CD4-positive, alpha-beta T cell treated with Interleukin-10 for 1 hour (primary cell): ENCODE measurements at places on chromosomes 16 and 17.

DNA sequence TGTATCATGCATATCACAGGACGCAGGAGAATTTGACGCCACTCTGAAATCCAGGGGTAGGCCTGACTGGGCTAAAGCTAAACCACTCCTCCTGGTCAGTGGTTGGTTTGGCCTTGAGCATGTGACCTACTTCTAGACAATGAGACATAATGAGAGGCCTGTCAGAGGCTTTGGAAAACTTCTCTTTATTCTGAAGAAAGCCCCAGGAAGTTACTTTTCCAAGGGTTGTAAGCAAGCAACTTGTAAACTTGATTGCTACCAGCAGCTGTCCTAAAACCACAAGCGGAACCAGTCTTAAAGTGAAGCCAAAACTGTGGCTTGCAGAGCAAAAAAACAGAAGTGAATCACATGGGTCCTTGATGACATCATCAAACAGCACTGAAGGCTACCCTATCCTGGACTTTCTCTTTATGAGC lies 138.2 kb upstream of the COX10 start:
- DNase-seq: peak; percentile 15

DNA sequence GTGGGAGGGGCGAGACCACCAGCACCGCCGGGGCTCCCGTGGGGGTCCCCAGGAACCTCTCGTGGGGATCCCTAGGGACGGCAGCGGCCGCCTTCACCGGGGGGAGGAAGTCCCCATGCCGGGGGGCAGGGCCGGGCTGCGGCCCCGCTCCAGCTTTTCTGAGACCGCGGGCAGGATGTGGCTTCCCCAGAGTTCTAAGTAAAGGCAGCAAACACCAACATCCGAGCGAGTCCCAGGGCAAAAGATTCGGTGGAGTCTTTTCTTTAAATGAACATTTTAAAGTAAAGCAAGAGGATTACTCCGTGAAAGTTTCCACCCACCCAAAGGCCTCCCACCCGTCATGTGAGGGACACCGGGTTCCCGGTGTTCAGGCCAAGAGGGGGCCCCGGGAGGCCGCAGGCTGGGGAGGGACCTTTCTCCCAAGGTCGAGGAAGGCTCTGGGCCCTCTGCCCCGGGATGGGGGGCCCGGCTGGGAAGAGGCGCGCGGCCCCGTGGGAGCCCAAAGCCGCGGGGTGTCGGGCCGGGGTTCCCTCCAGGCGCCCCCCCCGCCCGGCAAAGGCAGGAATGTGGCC lies 137.2 kb upstream of the RPH3AL start:
- DNase-seq: peak; percentile 69

DNA sequence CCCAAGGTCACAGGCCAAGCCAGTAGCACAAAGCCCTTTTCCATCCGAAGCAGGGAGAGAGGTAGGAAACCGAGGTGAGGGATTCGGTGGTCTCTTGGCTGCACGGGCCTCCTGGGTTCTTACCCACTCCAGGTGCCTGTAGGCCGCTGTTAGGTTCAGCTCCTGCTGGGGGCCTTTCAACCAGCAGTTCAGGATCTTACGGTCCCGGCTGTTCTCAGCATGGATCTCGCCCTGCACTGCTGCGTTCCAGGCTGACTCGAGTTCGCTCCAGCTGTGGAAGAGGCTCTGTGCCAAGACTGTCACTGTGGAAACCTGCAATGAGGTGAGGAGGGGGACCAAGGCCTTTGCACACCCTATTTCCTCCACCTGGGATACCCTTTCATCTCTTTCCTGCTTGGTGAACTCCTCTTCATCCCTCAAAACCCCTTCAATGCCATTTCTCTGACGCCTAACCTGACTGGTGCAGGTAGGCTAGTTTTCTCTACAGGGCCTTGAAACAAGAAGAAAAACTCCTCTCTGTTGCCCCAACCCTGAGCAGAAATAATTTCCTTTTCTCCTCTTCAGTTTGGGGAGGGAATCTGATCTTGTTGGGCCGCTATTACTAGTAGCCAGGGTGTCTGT lies 103.6 kb downstream of the RMI2 start:
- DNase-seq: no peak

GRCh38 chr16:4593086-4593485 lies 21.6 kb downstream of the UBALD1 start:
- no peak for DNase-seq

- DNase-seq: no peak
These were observed 4.8 kb downstream of the SRCIN1 start for GRCh38 chr17:38600906-38601305.

- no peak for DNase-seq
These were observed 6.2 kb upstream of the MYOCD start for GRCh38 chr17:12659500-12659899.

GRCh38 chr17:31085563-31085962 lies 9.2 kb upstream of the NF1 start:
- DNase-seq: no peak
